ENCODE measurements at places on chromosomes 6 and 20.
A peak's percentile ranks its signal among the peaks of the same experiment; 100 is the strongest.

- DNase-seq: no peak
Measured at GRCh38 chr6:169641461-169642085, 60.3 kb downstream of the WDR27 start.

- DNase-seq: no peak
Measured at GRCh38 chr6:104630955-104631354, 228.8 kb downstream of the HACE1 start.

DNA sequence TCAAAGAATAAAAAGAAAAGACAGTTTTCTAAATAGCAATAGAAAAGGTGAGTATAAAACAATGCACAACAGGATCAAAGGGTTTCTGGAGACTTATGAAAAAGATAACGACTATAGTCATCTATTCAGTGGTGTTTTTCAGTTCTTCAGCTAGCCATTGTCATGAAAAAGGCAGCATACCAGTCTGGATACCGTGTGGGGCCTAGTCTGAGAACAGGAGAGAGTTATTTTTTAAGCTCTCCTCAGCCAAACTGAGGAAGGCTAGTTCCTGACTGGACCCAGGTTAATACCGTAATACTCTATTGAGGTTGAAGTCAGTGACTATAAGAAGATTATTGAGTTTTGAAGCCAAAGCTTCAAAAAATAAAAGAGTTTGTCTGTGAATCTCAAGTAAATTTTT lies 49.5 kb downstream of the PLN start:
- DNase-seq: no peak

GRCh38 chr6:46255528-46255927 lies 84.7 kb upstream of the ENPP5 start:
- DNase-seq: no peak

GRCh38 chr20:31565699-31566318 lies 39.3 kb upstream of the ID1 start:
- DNase-seq: peak; percentile 90

DNA sequence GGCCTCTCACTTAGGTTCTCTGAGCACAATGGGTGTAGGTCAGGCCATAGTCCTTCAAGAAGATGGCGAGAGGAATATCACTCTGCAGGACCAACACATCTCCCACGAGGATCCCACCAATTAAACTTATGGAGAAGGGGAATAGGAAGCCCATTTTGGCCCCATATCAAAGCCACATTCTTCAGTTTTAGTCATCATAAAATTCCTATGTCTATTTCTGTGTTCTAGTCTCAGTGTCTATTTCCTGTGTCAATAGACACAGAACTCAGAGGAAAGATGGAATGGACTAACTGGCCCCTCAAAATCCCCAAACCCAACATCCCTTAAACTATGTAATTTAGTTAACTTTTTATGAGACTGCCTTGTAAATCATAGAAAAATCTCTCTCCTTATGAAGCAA lies 216.8 kb downstream of the HACE1 start:
- DNase-seq: peak; percentile 14

- no peak for DNase-seq
Measured at GRCh38 chr6:33925936-33926335, 122.1 kb upstream of the MLN start.

DNA sequence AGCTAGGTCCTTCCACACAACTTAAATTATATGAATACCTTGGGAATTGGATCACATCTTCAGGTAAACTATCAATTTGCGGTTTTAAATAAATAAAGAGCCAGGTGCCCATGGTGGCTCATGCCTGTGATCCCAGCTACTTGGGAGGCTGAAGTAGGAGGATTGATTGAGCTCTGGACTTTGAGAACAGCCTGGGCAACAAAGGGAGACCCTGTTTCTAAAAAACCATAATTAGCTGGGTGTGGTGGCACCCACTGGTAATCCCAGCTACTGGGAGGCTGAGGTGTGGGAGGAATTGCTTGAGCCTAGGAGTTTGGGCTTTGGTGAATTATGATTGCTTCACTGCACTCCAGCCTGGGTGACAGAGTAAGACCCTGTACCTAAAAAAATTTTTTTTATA lies 3.4 kb downstream of the GMNN start:
- DNase-seq: no peak

DNA sequence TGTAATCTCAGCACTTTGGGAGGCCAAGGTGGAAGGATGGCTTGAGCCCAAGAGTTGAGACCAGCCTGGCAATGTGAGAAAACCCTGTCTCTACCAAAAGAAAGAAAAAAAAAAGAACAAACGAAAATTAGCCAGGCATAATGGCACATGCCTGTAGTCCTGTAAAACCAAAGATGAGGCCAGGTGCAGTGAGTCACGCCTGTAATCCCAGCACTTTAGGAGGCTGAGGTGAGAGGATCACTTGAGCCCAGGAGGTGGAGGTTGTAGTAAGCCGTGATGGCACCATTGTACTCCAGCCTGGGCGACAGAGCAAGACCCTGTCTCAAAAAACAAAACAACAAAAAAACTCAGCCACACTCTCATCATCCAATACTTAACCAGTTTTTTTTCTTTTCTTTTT lies 32.5 kb upstream of the KIF3B start:
- no peak for DNase-seq

DNA sequence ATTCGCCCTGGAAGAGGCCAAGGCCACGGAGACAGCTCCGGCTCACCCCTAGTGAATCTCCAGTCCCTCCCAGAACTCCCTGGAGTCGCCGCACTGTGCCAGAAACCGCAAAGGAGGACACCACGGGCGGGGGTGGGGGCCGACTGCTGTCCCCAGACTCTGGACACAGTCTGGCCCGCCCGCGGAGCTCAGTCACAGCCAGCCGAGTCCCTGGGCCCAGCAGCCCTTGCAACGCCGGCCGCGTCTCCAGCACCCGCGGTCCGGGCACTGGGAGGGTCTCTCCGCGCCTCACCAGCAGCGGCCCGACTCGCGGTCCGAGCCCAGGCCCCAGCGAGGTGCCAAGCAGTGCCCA lies 518 bp downstream of the PEX6 start:
- DNase-seq: peak; percentile 47

GRCh38 chr6:43246301-43247113 lies 3.2 kb downstream of the TTBK1 start:
- no peak for DNase-seq

DNA sequence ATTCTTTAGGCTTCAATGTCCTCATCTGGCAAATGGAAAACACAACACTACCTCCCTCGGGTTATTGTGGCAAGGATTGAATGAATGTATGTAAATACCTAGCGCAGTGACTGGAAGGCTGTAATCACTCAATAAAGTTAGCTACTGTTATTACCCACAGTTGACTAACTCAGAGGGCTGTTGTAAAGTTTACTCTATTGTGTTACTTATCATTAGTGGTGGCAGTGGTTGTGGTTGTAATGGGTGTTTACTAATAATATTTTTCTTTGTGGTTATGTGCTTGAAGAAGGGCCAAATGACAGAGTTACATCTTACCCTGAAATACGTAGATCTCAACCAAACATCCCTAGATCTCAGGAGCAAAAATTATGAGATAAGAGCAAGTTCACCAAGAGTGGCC lies 42.0 kb upstream of the PXDC1 start:
- no peak for DNase-seq

- DNase-seq: no peak
Measured at GRCh38 chr6:152300517-152300916, 336.6 kb downstream of the SYNE1 start.

- no peak for DNase-seq
Measured at GRCh38 chr6:100612094-100612493, 147.4 kb upstream of the SIM1 start.

DNA sequence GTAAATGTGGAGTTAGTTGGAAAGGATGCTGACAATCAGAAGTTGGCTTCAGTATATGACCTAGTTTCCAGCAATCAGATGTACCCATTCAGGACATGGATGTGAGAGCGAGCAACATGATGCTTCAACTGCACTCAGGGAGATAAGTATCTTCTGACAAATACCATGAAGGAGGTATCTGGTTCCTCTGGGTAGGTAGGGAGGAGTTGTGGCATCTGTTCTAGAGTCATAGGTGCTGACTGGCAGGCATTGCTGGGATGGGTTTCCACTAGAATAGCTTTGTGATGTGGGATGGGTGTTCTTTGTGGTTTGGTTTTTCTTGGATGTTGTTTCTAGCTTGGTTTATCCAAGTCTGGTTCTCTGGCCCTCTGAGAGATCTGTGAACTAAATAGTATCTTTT lies 3.9 kb upstream of the REV3L start:
- DNase-seq: no peak

DNA sequence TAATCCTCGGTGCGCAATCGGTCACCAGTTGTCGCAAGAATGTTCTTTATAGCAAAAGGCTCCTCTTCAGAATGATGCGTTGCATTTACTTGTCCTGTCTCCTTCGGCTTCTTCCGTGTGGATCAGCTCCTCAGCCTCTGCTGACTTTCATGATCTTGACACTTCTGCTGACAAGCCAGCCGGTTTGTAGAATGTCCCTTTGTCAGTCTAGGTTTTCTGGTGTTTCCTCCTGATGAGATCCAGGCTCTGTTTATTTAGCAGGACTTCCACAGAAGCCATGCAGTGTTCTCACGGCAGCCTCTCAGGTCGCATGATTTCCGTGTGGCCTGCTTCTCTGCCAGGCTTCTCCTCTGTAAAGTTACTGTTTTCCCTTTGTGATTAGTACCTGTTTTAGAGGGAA lies 66.9 kb downstream of the STX11 start:
- no peak for DNase-seq

DNA sequence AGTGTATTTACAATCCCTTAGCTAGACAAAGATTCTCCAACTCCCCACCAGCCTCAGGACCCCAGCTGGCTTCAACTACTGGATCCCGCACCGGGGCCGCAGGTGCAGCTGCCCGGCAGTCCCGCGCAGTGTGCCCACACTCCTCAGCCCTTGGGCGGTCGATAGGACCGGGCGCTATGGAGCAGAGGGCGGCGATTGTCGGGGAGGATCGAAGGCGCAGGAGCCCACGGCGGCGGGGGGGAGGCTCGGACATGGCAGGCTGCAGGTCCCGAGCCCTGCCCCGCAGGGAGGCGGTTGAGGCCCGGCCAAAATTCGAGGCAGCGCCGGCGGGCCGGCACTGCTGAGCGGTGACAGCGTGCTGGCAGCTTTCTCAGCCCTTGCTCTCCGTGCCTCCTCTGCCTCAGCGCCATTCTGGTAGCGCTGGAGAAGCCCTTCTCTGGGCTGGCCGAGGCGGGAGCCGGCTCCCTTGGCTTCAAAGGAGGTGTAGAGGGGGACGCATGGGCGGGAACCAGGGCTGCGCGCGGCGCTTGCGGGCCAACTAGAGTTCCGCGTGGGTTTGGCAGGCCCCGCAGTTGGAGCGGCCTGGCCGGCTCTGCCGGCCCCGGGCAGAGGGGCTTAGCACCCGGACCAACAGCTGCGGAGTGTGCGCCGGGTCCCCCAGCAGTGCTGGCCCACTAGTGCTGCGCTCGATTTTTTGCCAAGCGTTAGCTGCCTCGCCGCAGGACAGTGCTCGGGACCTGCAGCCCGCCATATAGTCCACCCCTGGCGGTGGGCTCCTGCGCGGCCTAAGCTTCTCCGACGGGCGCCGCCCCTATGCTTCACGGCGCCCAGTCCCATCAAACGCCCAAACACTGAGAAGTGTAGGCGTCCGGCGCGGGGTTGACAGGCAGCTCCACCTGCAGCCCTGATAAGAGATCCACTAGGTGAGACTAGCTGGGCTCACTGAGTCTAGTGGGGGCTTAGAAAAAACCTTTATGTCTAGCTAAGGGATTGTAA lies 32.4 kb upstream of the KIF13A start:
- no peak for DNase-seq

- DNase-seq: no peak
Measured at GRCh38 chr6:27154696-27155095, 92.8 kb upstream of the PRSS16 start.

DNA sequence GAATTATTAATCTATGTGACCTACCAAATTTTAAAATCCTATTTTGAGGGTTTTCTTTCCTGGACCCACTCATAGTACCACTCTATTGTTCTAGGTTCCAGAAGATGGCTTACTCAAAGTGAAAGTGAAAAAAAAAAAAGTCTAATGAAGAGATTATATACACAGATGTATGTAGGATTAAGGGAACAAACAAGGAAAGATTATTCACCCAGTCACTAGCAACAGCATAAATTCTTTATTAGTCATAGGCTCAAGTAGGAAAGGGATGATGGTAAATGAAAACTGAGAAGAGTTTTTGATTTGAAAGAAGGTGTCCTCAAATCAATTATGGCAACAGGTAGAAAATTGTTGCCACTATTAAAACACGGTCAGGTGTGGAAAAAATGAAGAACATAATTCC lies 923.7 kb downstream of the TBC1D32 start:
- DNase-seq: no peak

GRCh38 chr6:44439270-44440045 lies 52.0 kb downstream of the CDC5L start:
- peak; percentile 56 for DNase-seq

DNA sequence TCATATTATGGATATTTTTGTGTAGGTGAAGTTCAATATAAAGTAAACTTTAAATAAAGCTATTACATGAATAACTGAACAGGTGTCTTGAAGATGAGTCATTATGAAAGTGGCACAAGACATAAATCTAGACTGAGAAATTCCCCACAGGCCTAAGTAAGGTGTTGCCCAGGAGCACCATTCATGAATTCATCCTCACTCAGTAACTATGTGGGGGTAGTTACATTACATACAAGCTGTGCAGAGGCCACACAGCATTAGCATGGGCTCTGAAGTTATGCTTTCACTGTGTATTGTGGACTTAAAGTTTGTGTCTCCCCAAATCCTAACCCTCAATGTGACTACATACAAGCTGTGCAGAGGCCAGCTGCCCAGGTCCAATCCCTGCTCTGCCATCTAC lies 65.9 kb downstream of the BCAS1 start:
- no peak for DNase-seq

GRCh38 chr6:130029163-130029562 lies 10.8 kb downstream of the L3MBTL3 start:
- DNase-seq: no peak

DNA sequence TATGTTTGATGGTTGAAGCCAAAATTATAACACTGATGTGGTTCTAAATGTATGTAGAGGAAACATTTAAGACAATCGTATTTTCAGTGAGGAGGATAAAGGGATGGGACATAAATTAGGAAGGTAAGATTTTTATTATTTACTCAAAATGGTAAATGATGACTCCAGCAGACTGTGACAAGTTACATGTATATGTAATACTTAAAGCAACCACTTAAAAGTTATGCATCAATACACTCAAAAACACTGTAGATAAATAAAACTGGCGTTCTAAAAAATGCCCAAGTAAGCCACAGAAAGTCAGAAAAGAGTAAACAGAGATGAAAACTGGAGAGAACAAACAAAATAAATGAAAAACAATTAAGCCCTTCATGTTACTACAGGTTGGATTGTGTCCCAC lies 18.7 kb downstream of the HLA-DMB start:
- no peak for DNase-seq

- no peak for DNase-seq
Measured at GRCh38 chr20:53175135-53175780, 203.1 kb downstream of the TSHZ2 start.

GRCh38 chr6:2560917-2561698 lies 189.6 kb downstream of the MYLK4 start:
- DNase-seq: no peak

DNA sequence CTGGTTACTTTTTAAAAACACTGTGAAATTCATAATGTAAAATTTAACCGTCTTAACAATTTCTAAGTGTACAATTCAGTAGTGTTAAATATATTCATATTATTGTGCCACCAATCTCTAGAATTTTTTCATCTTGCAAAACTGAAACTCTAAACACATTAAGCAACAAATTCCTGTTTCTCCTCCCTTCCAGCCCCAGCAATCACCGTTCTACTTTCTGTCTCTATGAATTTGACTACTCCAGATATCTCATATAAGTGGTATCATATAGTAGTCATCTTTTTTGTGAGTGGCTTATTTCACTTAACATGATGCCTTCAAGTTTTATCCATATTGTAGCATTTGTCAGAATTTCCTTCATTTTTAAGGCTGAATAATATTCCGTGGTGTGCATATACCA lies 44.7 kb downstream of the RSPH3 start:
- DNase-seq: no peak

Measured in MCF 10A (cell line).